Fibroblast of pulmonary artery (primary cell): ENCODE measurements at places on chromosomes 3 and 15.

DNA sequence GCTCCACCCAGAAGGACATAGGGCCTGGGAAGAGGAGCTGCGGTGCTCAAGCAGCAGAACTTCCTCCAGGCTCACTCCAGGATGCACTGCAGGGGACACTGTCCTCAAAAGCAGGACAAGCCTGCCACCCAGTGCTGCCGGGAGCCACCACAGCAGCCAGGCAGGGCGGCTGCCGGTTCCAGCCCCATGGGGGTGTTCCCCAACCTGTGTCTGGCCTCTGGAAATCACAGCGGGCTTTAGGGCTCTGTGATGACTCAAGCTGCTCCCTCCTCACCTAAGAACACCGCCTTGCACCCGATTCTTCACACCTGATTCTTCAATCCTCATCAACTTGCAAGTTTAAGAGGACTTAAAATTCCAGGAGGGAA, 71.9 kb upstream of the SLC6A11 start:
- DNase-seq: no peak

- DNase-seq: no peak
Observed at GRCh38 chr3:139301654-139302053, 42.2 kb upstream of the MRPS22 start.

DNA sequence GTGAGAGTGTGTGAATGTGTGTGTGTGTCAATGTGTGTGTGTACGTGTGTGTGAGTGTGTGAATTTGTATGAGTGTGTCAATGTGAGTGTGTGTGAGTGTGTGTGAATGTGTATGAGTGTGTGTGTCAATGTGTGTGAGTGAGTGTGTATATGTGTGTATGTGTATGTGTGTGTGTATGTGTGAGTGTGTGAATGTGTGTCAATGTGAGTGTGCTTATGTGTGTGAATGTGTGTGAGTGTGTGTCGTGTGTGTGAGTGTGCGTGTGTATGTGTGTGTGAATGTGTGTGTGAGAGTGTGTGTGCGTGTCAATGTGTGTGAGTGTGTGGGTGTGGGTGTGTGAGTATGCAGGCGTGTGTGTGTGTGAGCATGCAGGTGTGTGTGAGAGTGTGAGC, 93.5 kb upstream of the ALDH1A3 start:
- DNase-seq: no peak

DNA sequence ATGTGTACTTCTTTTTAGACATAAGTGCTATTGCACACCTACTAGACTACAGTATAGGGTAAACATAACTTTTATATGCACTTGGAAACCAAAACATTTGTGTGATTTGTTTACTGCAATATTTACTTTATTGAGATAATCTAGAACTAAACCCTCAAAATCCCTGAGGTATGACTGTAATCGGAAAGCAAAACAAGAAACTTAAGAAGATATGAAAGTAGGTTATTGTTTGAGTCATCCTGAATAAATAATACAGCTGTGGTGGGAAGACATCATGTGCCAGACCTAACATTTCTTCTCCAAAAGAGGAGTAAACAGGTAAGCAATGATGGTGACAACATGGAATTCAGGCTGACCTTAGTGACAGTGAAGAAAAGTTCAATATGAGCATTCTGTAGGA, 765.5 kb downstream of the OTOL1 start:
- DNase-seq: no peak
